B cell (primary cell): ENCODE measurements at places on chromosomes 4 and X. TPM values are rescaled to one million over a fixed set of nuclear protein-coding genes. Genes with fewer than 3 reads are reported as not detected.

Gene CABS1
- not detected in 2 replicates for total RNA-seq

GRCh38 chrX:8668813-8669212 lies 63.1 kb downstream of the ANOS1 start:
- no peaks in the 10 kb centered on the region for H3K36me3 ChIP-seq
- no peaks in the 10 kb centered on the region for H3K27me3 ChIP-seq
- no peak overlapping the region for H3K27ac ChIP-seq
- DNase-seq, result no peak
- H3K4me1 ChIP-seq, result no peaks in the 10 kb centered on the region

Gene PHOX2B
- not detected in 2 replicates for total RNA-seq

DNA sequence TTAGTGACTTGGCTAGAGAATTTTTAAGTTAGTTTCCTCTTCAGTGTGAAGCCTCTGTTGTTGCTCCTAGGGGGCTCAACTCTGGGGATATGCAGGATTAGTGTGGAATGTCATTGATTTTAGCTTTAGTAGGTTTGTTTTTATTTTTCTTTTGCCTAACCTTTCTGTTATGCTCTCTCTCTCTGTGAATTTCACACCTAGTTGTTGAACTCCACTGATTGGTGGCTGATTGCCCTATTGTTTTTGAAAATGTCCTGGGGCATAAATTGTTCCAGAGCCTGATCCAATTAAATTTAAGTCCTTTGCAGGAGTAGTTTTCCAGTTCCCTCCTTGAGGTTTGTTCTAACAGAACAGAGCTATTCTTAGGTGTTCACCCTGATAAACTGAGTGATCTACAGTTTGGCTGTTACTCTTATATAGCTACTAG lies 393.3 kb upstream of the CTSO start:
- no peak overlapping the region for H3K27ac ChIP-seq
- H3K4me3 ChIP-seq, result no peak overlapping the region
- no peaks in the 10 kb centered on the region for H3K36me3 ChIP-seq
- no peaks in the 10 kb centered on the region for H3K4me1 ChIP-seq
- no peak for DNase-seq

DNA sequence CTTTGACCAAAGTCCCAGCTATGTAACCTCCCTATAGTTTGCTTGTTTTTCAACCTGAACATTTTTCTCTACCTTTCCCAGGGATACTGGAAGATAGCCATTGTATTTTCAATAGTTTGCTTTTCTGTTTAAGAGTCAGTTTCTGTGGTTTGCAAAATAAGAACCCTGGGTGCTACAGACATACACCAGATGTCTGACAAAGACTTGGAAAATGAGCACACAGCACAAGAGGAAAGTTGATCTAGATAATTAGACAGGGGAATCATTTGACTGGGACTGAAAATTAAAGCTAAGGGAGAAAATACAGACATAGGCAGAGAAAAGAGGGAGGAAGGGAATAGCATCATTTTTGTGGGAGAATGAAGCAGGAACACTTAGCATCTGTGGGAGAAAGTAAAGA lies 218.3 kb upstream of the CNKSR2 start:
- DNase-seq, result no peak
- H3K4me1 ChIP-seq, result no peaks in the 10 kb centered on the region
- no peak overlapping the region for H3K27ac ChIP-seq
- H3K27me3 ChIP-seq, result no peaks in the 10 kb centered on the region
- no peaks in the 10 kb centered on the region for H3K36me3 ChIP-seq
